ENCODE measurements at places on chromosomes 2 and 18.

DNA sequence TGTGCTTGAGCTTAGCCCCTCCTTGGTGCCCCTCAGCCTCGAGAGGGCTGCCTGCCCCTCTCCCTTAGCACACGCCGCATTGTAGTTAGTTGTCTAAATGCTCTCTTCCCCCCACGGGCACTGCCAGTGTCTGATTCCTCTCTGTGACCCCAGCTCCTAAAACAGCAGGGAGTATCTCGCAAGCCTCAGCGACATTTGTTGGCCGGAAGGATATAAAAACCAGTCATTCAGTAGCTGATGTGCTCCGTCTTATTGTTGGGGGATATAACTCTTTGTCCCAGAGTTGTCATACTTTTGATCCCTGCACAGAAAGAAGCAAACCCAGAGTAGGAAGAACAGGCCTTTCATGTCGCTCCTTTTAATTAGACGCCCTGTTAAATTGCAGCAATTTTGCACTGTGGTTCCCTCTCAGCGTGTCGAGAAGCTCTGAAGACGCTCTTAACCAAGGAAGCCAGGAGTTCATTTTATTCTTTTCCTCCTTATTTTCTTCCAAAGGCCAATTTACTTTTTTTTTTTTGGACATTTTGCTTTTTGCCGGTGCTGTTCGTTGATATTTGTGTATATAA, 201.8 kb downstream of the KLHL29 start:
- no peak for DNase-seq

DNA sequence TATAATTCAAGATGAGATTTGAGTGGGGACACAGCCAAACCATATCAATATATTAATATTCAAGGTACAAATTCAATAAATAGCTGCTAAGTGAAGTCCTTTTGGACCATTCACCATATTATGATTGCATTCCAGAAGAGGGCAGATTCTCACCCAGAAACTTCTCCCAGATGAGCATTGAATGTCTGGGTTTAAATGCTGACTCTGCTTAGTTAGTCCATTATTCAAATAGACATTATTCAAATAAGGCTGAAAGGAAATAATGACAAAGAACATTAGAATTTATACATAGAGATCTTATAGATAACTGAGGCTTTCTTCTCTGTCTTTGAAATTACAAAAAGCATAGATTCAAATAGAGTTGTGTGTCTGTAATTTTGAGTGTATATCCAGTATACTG, 579.4 kb upstream of the SLC8A1 start:
- no peak for DNase-seq

GRCh38 chr2:99259465-99259864, 4.0 kb upstream of the LYG2 start:
- no peak for DNase-seq

DNA sequence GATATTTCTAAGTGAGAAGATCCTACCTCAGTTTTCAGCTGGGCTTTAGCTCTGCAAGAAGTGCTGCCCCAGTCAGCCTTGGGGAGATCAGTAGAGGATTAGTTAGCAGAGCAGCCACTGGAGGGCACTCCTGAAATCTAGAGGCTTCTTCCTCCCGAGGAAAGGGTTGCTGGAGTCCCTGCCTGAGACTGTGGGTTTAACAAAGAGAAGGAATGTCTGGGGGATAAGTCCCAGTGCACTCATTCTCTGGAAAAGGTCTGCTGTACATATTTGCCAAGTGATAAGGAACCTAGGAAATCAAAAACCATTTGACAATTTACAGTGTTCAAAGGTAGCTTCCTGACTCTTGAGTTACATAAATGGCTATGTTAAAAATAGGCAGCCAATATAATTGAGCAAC, 207.2 kb downstream of the SLC8A1 start:
- DNase-seq: no peak

- DNase-seq: no peak
Observed at GRCh38 chr18:10351219-10351818, 103.1 kb upstream of the APCDD1 start.

- no peak for DNase-seq
Observed at GRCh38 chr2:174012347-174013314, 47.5 kb upstream of the SP3 start.

GRCh38 chr2:220930271-220931076, 641.6 kb downstream of the EPHA4 start:
- no peak for DNase-seq

- DNase-seq: no peak
Observed at GRCh38 chr2:9593925-9594324, 36.9 kb downstream of the YWHAQ start.

DNA sequence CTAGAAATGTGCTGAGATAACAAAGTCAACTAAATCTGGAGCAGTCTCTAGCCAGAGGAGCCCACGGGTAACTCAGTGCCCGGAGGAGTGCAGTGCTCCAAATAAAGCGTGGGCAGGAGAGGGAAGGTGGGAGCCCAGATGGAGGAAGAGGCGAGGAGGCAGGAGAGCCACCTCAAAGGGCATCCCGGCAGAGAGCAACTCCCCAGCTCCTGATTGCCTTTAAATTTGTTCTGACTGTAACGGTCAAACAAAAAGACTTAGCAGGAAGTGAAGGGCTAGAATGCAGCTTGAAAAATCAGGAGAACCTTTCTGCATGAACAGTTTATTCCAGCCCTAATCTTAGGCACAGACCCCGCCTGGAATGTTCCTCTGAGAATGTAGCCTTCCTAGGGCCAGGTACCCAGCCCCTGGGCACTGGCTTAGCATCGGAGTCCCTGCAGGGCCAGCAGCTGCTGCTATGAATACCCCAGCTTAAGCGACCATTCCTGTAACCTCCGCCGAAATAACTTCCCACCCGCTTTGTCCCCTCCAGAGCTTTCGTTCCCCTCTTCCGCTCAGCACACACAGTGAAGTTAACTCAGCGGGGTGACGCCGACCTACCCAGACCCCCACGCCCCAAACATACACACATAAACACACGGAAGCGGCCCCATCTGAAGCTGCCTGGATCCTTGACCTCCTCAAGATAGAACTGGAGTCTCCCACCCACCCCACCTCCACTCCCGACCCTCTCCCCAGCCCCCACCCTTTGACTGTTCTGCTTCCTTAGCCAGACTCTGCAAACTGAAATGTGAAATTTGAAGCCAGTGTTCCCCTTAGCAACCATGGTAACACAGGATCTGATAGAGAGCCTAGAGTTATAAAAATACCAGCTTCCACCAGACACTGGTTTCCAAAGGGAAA, 123.2 kb downstream of the SMAD7 start:
- DNase-seq: no peak

DNA sequence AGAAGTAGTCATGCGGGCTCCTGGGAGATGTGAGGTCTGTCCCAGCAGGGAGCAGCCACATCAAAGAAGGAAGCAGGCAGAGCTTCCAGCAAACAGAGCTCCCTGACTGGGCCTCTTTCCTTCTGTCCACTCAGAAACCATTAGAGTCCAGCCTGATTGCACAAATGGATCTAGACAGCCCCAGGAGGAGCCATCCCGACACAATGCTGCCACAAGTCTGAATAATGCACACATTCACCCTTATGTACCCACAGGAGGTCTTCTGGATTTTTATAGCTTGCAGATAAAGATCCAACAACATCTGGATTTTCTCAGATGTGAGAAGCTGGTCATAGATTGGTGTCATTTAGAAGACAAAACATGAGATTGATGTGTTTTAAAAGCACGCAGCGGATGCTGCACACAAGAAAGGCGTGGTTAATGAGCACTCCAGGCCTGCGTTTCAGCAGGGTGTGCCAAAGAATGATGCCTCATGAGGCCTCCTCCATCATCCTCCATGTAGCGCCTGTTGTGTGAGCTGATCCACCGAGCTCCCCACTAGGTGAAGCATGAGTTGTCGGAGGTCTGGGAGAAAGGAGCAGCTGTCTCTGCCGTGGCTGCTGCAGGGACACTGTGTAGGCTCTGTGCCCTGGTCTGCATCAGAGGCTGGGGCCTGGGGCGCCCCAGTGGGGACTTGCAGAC, 60.6 kb downstream of the MTCL1 start:
- DNase-seq: no peak

GRCh38 chr2:204019572-204020501, 83.3 kb downstream of the ICOS start:
- no peak for DNase-seq

DNA sequence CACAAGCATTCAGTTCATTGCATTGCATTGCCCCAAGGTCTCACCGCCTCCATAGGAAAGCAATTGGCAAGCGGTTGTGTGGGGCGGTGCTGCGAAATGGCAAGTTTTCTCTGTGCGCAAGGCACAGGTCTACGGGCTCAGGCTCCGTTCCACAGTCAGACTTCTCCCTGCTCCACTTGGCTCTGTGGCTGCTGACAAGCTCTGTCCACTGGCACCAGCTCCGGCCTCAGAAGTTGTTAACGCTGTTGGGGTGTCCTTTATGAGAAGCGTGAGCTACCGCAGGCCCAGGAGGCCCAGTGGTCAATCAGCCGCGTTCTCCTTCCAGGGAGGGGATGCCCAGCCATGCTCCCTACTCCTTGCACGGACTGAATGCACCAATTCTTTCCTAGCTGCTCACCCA, 87.0 kb upstream of the GATA6 start:
- DNase-seq: no peak

DNA sequence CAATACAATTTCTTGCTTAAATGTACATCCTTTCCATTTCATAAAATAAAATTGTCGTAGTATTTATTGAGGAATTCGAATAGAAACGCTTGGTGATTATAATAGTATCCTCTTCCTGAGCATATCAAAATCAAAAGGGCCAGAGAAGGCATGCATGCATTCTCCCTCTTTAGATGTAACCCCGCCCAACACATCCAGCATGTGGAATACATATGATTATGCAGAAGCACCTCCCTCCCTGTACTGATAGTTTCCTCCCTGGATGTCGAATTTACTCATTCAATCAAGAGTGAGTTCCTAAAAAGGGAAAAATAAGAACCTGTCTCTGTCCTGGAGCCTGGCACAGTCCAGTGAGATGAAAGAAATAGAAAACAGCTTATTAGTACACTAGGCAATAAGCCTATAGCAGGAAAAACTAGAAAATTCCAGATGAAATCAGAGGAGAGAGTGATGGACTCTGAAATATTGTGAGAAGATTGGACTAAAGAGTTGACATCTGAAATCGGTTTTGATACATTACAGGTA, 262.9 kb downstream of the RDH14 start:
- DNase-seq: no peak

All from activated CD4-positive, CD25-positive, alpha-beta regulatory T cell (primary cell).